ENCODE measurements at places on chromosomes 6 and 20.

DNA sequence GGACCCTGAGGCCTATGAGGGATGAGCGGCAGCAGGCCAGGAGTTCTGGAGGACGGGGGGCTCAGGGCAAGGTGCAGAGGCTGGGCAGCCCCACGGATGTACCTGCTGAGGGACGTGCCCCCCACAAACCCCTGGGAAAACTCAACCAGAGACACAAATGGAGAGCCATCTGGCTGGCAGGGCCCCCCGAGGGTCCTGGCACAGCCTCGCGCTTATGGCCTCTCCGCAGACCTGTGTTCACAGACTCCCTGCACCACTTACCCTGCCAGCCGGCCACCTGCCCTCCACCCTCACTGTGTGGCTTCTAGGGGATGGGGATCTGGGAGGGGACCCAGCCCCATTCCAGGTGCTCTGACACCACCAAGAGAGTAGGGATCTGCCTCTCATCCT, 3.4 kb upstream of the ZBTB46 start:
- DNase-seq = no peak

DNA sequence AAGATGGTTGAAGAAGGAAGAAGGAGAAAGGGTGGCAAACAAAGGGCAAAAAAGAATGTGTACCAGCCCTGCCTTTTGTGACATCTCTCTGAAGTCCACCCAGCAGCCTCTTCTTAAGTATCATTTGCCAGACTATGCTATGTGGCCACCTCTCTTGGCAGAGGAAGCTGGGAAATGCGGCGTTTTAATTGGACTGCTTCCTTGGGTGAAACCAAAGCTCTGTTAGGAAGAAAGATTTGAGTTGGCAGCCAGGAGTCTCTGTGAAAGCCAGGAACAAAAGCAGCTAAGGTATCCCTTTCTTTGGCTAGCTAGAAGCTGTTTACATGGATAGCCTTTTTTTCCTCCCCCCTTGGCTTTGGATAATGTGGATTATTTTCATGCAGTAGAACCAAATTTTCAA, 67.5 kb upstream of the GTSF1L start:
- no peak for DNase-seq

GRCh38 chr20:48131581-48131980, 346.3 kb upstream of the SULF2 start:
- DNase-seq = no peak

GRCh38 chr6:134517868-134518267, 200.0 kb upstream of the SGK1 start:
- DNase-seq = no peak

- peak; percentile 69 for DNase-seq
These were observed 15.6 kb upstream of the MAS1 start for GRCh38 chr6:159875194-159875593.

GRCh38 chr6:160858886-160859285, 132.7 kb upstream of the MAP3K4 start:
- no peak for DNase-seq

DNA sequence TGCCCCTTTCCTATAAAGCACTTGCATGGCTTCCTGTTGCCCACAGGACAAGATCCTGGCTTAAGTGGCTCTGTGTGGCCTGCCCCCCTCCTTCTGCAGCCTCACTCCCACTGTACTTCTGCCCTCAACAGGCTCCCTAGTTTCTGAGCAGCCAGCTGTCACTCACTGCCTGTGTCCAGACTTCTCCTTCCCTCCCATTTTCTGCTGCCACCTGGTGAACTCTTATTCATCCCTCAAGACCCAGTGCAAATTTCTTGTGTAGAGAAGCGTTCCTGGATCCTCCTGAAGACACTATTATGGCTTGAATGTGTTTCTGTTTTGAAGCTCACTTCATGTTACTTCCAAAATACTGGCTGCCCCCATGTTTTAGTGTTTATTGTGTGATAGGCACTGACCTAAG, 26.5 kb downstream of the SNPH start:
- no peak for DNase-seq

DNA sequence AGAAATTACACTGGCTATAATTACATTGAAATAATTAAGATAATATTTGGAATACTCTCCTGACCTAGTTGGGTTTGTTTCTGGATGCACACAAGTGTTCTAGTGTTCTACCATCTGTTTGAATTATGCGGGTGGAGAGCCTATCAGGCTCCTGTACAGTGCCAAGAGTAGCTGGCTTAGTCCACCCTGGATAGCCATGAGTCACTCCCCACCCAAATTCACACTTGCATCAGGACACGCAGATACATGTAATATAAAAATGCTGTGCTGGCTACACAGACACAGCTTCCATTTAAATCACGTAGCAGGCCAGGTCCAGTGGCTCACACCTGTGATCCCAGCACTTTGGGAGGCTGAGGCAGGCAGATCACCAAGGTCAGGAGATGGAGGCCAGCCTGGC, 686.2 kb upstream of the SLC35B3 start:
- DNase-seq = no peak

- DNase-seq = no peak
These were observed 282.7 kb downstream of the TBC1D7 start for GRCh38 chr6:13045676-13046075.

DNA sequence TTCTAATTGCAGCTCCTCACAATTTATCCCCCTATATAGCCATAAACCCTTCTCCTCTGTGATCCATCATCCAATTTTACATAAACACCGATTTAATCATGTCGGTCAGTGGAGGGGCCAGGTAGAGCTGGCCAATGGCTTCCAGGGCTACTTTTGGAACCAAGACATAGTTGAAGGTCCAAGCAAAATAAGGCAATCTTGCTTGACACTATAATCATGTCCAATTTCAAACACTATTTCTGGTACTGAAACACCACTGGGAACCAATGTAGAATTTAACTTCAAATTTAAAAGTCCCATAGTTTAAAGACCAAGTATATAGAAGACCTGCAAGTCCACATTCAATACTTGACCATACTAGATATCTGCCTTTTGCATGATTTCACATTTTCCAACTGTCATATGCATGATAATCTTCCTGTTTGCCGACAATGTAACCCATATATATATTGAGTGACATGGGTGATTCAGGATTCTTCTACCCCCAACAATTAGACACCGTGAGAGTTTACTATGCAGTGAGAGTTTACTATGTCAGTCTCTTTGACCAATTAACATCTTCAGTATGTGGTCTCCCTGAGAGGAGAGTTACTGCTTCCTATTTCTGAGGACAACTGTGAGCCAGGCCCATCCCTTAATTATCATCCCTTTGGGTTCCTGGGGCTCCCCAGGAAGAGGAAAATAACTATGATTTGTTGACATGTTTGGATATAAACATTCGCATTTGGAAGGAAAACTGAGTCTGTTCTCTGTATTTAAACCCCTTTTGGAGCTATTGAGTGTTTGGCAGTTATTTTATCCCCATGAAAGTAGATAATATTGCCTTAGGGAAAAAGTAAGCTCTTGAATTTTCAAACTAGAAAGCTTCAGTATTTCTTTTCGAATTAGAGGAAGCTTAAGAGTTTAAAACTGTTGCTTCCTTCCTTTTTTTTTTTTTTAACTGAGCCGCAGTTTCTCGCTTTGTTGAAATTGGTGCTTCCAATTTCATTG, 31.8 kb downstream of the SAMD3 start:
- no peak for DNase-seq

- DNase-seq = no peak
These were observed 108.6 kb upstream of the DOK5 start for GRCh38 chr20:54366669-54367344.

GRCh38 chr20:53990768-53991450, 79.5 kb downstream of the BCAS1 start:
- no peak for DNase-seq

DNA sequence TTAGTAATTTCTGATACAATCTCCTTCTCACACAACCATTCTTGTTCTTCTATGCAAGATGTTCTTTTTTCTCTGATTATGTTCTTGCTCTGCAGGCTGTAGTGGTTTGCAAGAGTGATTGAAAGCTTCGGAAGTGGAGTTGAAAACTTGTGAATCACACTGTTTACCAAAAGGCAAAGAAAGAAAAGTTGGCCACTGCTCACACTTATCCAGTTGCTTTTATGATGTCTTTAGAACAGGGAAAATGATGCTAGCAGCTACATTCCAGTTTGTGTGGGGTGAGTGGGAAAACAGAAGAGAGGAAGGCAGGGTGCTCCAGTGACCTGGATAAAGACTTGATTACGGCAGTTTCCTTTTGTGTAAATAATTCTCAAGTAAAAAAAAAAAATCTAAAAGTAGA, 583.3 kb downstream of the TENT5A start:
- no peak for DNase-seq

GRCh38 chr6:90483116-90483839, 103.6 kb downstream of the MAP3K7 start:
- no peak for DNase-seq
